Calu3 (cell line): ENCODE measurements at places on chromosomes 7 and 10. TPM values are rescaled to one million over a fixed set of nuclear protein-coding genes. Genes with fewer than 3 reads are reported as not detected.

The ATOH7 gene
- not detected in 2 replicates for total RNA-seq

The MACROH2A2 gene
- 24.5 and 26.9 TPM in 2 replicates for total RNA-seq

The DNA2 gene
- 37.7 and 40.0 TPM in 2 replicates for total RNA-seq

The ANKRD30A gene
- total RNA-seq, result 0.10 TPM in 1 of 2 replicates, not detected in the other

The GNA12 gene
- total RNA-seq, result 75.4 and 78.3 TPM in 2 replicates

The CTAGE6 gene
- total RNA-seq, result not detected in 2 replicates

The FGFR2 gene
- total RNA-seq, result 53.6 and 57.9 TPM in 2 replicates

The OR9A2 gene
- not detected in 2 replicates for total RNA-seq

The PURB gene
- total RNA-seq, result 68.5 and 70.8 TPM in 2 replicates

The CRHR2 gene
- not detected in 2 replicates for total RNA-seq

The TWIST1 gene
- total RNA-seq, result 2.4 and 2.9 TPM in 2 replicates

The GRID2IP gene
- 1.2 and 1.4 TPM in 2 replicates for total RNA-seq

The CD36 gene
- not detected in 2 replicates for total RNA-seq

The NPFFR1 gene
- 0.20 and 0.24 TPM in 2 replicates for total RNA-seq

The SLC13A1 gene
- not detected in 2 replicates for total RNA-seq

GRCh38 chr7:120864141-120864900 is 6.4 kb upstream of the TSPAN12 start:
- no peak for DNase-seq

DNA sequence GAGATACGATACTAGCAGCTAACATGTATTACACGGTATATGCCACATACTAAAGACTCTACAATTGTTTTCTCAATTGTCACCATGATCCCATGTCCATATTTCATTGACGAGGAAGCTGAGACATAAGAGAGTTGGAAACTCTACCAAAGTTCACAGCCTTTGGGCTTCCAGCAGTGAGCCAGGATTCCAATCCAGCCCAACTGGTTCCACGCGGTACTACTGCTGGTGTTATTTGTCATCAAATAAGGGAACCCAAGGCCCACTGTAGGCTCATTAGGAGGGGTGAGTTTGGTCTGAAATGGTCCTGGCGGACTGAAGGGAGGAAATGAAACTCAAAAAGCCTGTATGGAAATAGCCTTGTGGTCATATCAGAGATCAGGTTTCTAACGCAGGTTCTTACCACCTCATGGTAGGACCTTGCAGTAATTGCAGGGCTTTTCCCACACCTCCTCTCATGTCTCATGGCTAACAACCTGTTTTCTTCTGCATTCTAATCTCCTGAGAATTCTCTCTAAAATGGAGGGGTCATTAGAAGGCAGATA is 814.6 kb downstream of the LRMDA start:
- no peak for DNase-seq

DNA sequence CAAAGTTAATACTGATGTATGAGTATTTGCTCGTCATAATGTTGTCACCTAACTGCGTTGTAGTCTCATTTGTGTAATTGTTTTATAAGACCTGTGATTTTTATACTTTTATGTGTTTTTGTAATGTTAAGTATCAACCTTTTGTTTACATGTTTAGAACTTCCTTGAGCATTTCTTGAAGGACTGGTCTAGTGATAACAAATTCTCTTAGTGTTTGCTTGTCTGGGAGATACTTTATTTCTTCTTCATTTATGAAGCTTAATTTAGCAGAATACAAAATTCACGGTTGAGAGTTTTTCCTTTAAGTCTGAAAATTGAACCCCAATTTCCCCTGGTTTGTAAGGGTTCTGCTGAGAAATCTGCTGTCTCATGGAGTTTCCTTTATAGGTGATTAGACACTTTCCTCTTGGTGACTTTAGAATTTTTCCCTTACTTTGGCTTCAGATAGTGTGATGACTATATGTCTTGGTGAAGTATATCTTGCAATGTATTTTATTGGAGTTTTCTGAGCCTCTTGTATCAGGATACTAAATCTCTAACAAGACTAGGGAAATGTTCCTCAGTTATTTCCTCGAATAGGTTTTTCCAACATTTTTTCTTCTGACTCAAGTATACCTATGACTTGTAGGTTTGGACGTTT is 154.9 kb downstream of the WDR11 start:
- DNase-seq, result no peak

DNA sequence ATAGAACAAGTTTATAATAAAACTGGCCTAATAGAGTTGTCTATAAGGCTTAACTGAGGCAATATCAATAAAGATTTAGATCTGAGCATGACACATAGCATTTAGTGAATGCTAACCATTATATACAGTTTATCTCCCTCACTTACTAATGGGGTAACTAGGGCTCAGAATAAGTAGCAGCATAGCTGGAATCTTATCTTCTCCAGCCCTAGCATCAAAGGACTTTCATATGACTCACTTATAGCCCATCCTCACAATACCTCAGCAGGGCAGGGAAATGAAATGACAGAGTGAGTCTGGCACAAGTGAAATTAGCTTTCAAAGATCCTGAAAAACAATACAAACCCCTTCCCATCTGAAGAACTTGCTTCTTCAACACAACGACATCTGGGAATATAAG is 362.9 kb downstream of the KIF20B start:
- no peak for DNase-seq

GRCh38 chr7:31004393-31004792 is 40.6 kb downstream of the GHRHR start:
- no peak for DNase-seq

DNA sequence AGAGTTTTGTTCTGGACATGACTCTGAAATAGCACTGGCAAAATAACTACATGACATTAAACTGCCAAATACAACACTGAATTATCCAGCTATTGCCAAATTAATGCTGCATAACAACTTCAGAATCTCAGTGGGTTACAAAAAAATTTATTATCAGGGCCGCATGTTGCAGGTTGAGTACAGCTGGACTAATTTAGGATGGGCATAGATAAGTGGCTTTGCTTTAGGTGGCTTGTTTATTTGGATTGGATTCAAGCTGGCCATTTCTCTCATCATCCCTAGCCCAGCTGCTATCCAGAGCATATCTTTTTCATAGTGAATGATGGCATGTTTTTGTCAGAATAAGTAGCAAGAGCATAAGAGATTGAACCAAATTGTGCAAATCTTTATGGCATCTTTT is 1277.1 kb downstream of the REEP3 start:
- DNase-seq, result no peak

- DNase-seq, result peak; percentile 59
Measured at GRCh38 chr10:103504181-103504783, 10.8 kb downstream of the NEURL1 start.

DNA sequence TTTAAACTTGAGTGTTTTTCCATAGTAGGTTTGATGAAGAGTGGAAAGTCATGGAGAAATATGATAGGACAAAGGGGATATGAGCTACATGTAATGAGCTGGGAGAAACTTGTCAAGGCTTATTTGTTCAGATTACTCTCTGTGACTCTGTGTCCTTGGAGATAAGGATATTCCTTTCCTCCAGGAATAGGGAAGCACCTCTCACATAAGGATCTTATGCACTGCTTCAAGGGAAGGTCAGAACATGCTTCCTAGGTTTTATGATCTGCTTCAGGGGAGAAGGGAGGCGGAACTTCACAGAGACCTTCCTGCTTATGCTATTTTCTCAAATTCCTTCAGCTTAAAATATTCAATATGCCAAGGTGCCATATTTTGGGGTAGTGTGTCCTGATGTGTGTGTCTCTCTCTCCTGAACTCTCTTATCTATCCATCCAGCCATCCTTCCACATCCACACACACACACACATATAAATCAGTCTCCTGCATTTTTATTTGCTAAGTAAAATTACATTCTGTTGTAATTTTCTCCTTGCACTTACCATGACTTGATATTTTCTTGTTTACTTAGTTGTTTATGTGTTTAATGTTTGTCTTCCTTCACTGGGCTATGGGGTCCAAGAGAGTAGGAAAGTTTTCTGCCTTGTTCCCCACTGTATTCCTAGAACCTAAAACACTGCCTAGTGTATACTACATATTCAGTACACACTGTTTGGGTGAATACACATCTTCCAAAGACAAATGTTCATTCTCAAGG is 26.4 kb downstream of the ARL4A start:
- no peak for DNase-seq

- DNase-seq, result no peak
Measured at GRCh38 chr10:31773749-31774298, 154.8 kb downstream of the ARHGAP12 start.

- DNase-seq, result no peak
Measured at GRCh38 chr7:55286666-55287065, 78.5 kb upstream of the LANCL2 start.

DNA sequence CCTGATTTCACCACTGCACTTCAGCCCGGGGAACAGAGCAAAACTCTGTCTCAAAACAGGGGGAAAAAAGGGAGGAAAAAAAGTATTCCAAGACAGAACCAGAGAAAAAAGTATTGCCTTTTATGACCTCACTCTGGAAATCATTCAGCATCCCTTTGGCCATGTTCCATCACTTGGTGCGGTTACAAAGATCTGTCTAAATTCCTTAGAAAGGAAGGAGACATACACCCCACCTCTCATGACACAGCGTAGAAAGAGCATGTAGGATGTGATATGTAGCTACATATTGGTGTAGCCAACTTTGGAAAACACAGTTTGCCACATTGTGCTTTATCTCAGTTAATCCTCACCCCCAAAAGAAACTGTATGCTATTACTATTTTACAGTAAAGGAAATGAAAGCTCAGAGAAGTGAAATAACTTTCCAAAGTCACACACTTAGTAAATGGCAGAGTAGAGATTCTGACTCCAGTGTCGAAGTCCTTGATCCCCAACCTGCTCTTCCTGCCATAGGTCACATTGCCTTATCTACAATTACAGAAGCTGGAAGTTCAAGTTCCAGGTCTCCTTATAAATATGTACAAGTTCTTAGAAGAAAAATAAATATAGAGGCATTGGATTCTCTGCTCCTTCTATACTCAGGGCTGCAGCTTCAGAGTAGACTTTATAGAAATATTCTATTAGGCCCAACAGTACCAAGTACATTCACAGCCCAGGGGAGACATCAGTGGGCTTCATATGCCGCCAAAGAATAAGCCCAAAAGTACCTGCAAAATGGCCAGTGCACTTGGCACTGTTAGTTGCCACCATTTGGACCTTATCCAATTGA is 91.6 kb upstream of the KMT2E start:
- no peak for DNase-seq

GRCh38 chr7:151660141-151660540 is 140.4 kb upstream of the RHEB start:
- no peak for DNase-seq

GRCh38 chr10:25492040-25492439 is 317.2 kb downstream of the GPR158 start:
- no peak for DNase-seq

- DNase-seq, result no peak
Measured at GRCh38 chr7:70154521-70155180, 556.4 kb downstream of the AUTS2 start.

DNA sequence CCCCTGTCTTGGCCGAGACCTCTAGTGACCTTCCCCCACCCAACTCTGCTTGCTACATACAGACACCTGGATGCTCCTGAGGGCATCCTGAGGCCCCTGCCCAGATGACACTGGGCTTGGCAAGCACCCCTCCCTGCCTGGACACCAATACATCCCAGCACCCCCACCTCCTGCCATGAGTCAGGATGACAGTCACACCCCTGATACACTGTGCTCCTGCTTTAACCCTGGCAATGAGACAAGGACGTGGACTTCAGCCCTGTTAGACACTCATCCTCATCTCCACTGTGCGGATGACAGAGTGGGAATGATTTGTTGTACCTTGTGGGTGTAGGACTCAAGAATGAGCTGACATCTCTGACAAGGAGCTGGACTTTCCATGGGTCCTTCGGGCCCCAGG is 186.3 kb upstream of the ADCY1 start:
- no peak for DNase-seq

DNA sequence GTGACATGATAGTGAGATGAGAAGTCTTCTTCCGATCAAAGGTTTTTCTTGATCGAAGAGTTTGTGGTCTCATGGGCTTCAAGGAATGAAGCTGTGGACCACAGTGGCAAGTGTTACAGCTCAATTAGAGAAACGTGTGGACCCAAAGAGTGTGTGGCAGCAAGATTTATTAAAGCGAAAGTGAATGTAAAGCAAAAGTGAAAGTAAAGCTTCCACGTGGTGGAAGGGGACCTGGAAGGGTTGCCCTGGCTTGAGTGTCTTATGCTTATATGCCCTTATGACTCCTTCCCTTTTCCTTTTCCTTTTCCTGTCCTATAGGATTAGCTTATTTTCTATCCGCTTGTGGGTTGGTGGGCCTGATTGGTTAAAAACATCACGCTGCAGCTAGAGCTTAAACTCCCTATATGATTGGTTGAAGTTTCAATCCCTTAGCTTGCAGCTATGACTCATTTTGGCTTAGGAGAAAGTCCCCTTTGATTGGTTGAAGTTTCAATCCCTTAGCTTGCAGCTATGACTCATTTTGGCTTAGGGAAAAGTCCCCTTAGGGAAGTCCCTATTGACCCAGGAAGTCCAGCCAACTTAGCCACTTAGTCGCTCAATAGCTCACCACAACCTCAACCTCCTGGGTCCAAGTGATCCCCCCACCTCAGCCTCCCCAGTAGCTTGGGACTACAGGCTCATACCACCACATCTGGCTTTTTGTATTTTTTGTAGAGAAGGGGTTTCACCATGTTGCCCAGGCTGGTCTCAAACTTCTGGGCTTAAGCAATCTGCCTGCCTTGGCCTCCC is 34.7 kb downstream of the MRPS24 start:
- DNase-seq, result no peak

- DNase-seq, result no peak
Measured at GRCh38 chr7:49866910-49867309, 93.5 kb downstream of the VWC2 start.

DNA sequence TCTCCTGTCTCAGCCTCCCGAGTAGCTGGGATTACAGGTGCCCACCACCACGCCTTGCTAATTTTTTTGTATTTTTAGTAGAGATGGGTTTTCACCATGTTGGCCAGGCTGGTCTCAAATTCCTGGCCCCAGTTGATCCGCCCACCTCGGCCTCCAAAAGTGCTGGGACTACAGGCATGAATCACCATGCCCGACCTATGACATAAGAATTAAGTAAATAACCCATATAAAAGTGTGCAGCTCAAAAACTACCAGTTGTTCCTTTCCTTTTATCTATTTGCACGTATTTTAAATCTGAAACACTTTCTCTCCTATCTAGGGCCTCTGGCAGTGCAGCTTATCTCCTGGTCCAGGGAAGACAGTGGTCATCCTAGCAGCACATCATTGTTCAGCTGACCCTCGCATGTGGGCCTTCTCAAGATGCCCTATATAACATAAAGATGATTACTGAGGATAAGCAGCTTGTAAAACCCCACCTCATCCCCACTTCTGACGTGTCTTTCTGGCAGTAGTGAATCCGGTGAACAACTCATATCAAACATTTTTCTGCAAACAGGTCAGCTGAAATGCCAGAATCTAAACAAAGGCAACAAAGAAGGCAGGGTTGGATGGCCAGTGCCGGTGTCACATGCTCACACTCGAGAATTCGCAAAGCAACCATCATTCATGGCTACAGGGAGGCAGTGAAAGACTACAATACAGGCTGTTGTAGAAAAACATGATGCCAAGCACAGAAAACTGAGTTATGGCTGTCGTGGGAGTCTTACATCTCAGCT is 36.0 kb upstream of the KCNIP2 start:
- DNase-seq, result no peak

DNA sequence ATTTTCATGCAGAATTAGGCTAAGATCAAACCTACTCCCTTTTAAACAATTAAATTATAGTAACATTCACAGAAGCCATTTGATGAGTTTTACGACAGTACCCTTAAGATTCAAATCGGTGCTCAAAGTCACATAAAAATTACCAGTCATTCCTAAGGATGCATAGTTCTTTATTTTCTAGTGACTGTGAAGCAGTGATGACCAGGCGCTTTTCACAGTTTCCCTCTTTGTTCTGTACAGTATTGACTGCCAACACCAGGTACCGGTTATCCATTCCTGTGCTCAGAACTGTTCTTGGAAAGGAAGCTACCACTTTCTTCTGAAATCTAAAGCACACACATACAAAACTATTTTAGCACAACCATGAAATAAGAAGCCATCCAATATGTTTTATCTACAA is 1.9 kb downstream of the DNA2 start:
- no peak for DNase-seq
